ENCODE measurements at places on chromosomes 3 and 15.
A peak's percentile ranks its signal among the peaks of the same experiment; 100 is the strongest.

GRCh38 chr3:111472556-111472955 lies 69.4 kb upstream of the CD96 start:
- no peak for DNase-seq

DNA sequence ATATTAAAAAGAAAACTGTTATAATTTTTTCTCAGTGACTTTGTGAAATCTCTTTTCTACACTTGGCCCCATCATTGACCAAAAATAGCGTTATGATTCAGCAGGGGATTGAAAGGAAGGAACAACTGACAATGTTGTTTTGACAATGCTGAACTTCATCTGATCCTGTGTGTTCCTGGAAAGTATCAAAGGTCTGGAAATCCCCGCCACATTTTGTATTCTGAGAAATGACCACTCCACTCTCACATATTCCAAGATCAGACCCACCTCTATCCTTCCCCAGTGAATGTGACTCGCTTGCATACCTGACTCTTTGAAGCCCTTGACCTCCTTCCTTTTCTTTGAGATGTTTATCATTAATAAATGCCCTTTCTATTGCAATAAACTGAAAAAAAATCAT lies 9.7 kb upstream of the RIOX2 start:
- no peak for DNase-seq

- no peak for DNase-seq
Measured at GRCh38 chr15:56617628-56618027, 115.7 kb downstream of the ZNF280D start.

GRCh38 chr3:71779674-71780377 lies 5.1 kb downstream of the PROK2 start:
- DNase-seq, result no peak

DNA sequence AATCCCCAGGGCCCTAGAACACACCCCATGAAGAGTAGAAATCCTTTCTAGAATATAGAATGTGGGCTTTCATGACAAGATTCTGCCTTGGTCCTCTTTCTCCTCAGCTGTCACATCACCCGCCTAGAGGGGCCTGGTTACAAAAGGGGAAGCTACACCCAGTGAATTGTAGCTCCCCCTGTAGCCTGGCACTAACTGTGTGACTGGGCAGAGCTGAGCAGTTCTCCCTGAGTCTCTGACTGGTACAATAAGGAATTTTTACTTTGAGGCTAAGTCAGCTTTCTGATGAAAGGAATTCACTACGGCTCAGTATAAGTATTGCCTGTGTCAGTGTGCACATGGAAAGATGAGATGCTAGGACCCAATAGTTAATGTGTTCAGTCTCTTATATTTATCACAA lies 28.7 kb upstream of the ZNF148 start:
- DNase-seq, result no peak

- no peak for DNase-seq
Measured at GRCh38 chr3:30729936-30730335, 123.5 kb downstream of the TGFBR2 start.

DNA sequence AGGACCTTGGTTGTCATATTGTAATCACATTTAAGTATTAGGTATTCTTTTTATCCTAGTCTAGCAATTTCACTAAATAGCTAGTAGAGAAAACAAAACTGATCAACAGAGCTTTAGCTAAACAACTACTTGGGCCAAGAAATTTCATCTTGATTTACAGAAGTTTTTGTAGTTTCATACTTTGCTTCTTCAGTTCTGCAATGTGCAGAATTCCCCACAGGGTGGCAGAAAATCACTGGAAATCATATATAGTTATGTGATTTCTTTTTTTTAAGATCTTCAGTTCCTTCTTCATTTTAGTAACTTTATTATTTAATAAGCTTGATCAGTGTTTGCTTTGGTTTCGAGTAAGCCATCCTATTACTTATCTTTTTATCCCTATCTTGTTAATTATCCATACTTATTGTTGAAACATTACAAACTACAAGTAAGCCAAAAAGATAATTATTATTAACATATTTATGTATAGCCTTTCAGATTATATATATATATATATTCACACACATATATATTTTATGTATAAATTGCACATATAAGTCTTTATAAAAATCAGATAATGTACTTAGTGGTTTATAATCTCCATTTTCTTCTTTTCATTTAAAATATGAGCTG lies 2.2 kb upstream of the BNIP2 start:
- DNase-seq, result peak; percentile 12

DNA sequence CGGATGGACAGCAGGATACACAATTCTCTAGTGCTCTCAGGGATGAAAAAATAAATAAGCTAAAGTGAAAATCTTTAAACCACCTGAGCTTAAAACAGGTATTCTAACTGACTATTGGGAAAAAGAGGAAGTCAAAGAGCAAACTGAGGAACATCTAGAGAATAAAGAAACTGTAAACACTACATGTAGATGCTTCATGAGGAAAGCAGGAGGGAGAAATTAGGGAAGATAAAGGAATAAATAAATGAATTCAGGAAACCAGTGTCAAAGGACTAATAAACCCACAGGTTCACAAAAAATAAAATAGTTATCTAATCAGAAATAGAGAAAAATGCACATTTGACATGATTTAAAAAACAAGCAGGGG lies 525 bp upstream of the MCCC1 start:
- DNase-seq, result no peak

- DNase-seq, result no peak
Measured at GRCh38 chr3:161649900-161650484, 153.4 kb downstream of the OTOL1 start.

DNA sequence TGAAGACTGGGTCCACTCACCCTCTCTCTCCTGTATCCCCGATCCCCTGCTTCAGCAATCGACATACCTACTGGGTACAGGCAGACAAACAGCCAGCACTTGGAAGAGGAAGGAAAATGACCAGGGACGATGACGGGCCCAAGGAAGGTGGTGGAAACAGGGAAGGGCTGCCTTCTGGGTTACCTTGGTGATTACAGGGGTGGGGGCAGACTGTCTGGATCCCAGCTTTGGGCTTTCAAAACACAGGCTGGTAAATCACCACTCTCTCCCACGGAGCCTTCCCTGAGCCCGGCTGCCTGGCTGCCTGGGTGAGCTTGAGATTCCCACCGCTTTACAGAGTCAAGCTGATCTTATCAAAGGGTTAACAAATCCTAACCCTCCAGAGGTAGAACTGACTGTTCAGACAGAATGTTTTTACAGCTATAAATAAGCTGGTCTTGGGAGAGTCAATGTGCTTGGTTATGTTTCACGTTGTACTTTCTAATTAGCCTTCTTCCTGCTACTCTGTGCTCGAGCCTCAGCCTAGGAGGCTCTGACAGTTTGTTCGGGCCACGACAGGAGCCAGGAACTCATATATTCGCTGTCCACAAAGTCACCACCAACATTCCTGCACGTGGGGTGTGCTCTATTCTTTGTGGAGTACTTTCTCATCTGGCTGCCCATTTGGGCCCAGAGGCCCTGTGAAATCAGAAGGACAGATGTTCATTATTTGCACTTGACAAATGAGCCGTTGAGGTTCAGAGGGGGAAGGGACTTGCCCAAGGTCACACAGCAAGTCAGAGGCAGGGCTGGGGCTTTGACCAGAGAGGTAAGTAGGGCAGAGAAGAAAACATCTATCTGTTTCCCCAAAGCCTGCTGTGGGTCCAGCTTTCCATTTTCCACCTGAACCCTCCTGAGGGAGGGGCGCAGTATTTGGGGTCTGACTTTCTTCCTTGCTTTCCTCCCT lies 63.5 kb downstream of the FEM1B start:
- no peak for DNase-seq

GRCh38 chr15:65204931-65205660 lies 6.2 kb downstream of the CILP start:
- no peak for DNase-seq

GRCh38 chr15:84034578-84035398 lies 200.8 kb upstream of the GOLGA6L4 start:
- no peak for DNase-seq

DNA sequence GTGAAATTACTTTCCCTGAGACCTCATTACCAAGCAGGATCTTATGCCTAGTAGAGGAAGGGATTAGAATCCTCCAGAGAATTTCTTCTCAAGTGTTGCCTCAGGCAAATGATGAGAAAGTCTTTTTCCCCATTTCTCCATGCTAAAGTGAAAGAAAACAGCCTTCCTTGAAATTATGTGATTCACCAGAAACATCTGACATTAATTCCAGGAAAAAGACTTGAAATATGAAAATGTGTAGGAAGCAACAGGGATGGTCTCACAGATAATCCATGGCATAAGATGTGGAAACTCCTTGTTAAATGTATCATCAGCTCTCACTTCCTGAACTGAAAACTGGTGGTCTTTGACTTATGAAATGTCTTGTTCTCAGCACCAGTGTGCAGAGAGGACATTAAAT lies 17.9 kb upstream of the ABI3BP start:
- DNase-seq, result no peak

DNA sequence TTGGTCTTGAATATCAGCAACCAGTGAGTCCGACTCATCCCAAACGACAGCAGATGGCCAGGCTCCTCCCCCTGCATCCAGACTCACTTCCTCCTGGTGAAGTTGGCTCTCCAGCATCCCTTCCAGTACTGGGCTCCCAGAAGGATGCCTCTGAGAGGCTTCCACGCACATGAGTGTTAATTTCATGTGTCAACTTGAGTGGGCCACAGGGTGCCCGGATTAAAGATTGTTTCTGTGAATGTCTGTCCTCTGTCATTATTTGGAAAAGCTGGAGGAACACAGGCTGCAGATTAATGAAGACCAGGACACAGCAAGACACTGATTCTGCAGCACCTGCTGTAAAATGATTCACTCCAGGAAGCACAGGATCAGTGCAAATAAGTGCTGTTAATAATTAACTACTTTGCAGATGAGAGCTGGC lies 99.8 kb downstream of the ATP10A start:
- no peak for DNase-seq

DNA sequence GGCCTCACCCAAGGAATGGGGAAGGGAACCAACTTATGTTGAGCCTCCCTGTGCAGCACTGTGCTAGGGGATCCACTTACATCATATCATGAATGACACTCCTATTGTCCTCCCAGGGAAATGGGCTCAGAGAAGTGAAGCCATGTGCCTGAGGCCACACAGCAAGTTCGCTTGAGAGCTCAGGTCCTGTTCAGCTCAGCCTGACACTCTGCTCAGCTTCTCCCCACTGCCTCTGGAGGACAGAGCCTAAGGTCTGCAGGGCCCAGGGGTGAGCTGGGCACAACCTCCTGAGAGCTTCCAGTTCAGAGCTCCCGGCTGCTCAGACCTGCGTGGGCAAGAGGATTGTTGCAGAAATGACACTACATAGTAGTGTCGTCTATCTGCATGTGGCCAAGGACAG lies 76.0 kb upstream of the SEC13 start:
- DNase-seq, result no peak

DNA sequence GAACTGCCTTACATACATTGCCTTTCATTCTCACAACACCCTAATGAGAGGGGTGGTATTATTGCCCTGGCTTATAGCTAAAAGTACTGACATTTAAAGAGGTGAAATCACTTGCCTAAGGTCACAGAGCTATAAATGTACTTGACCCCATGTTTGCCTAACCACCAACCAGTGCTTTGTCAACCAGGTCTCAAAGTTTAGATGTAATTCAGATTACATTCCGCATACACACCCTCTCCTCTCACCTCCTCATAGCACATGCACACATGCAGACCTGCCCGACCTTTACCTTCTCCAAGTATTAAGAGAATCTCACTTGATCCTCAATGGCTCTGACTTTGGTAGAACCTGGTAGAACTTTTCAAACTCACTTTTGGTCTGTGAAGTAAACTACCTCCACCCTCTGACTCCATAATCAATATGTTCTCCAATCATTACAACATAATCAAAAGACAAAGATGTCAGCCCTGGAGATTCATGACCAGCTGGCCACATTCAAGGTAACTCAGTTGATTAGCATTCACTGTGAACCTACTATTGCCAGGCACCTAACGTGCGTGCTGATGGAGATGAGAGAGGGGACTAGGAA lies 63.2 kb upstream of the HES1 start:
- DNase-seq, result no peak

- DNase-seq, result no peak
Measured at GRCh38 chr15:58038426-58039078, 27.0 kb downstream of the ALDH1A2 start.

DNA sequence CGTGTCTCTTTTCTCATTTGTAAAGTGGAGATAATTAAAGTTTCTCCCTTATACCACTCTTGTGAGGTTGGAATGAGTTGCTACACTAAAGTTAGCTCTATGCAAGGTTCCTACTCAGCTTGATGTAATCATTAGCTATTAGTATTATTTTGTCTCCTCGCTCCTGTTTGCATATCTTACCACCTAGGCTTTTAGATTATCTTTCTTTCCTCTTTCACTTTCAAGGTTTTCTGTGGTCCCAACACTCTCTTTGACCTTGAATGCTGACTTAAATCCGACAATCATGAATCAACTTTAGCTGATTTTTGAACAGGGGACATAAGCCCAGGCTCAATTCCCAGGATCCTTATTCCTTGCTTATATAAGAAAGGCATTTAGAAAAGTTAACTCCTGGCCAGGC lies 769.7 kb upstream of the GRM7 start:
- DNase-seq, result no peak

- DNase-seq, result no peak
Measured at GRCh38 chr3:158166223-158166622, 56.3 kb downstream of the RSRC1 start.

DNA sequence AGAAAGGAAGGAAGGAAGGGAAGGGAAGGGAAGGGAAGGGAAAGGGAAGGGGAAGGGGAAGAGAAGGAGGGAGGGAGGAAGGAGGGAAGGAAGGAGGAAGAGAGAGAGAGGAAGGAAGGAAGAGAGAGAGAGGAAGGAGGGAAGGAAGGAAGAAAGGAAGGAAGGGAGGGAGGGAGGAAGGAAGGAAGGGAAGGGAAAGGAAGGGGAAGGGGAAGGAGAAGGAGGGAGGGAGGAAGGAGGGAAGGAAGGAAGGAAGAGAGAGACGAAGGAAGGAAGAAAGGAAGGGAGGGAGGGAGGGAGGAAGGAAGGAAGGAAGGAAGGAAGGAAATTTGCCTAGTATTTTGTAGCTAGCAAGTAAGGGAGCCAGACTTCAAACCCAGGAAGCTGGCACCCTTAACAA lies 583.9 kb downstream of the RBMS3 start:
- no peak for DNase-seq

DNA sequence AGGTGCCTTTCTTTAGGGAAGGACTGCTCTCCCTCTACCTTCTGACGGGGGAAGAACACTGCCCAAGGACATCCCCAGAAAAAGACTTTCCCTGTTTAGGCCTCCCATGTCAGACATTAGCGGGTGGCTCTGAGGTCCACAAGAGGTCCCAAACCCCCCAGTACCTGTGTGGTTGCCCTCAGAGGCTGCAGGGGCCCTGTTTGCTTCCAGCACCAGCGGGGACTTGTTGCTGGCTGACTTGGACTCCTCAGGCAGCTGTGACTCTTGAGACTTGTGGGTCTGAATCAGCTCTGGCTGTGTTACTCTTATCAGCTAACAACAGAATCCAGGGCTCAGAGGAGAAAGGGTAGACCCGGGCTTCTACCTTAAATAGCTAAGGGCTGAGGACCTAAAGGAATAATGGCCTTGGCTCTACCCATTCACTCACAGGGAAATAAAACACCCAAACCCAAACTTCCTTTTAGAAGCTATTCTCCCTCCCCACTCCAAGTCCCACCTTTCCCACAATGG lies 39.2 kb downstream of the SEMA3G start:
- no peak for DNase-seq

- DNase-seq, result no peak
Measured at GRCh38 chr3:62566022-62566557, 192.7 kb upstream of the FEZF2 start.

GRCh38 chr15:49154799-49155109 lies 645 bp downstream of the COPS2 start:
- DNase-seq, result no peak
